Occipital lobe (tissue), 3 donors: ENCODE measurements at places on chromosomes 2 and 18. TPM values are rescaled to one million over a fixed set of nuclear protein-coding genes. Genes with fewer than 3 reads are reported as not detected.

ZNF407 gene
- total RNA-seq = 31.4 TPM

MFSD6 gene
- 45.1 TPM for total RNA-seq

UBR3 gene
- total RNA-seq = 135 TPM

FBXO48 gene
- total RNA-seq = 0.94 TPM

C2orf78 gene
- not detected for total RNA-seq

C1D gene
- 30.6 TPM for total RNA-seq

CPLX4 gene
- total RNA-seq = not detected

PROKR1 gene
- total RNA-seq = 2.0 TPM

LYPD6B gene
- 12.5 TPM for total RNA-seq

FAM237A gene
- not detected for total RNA-seq

SLC30A3 gene
- 0.47 TPM for total RNA-seq

ALPG gene
- not detected for total RNA-seq

SERTAD2 gene
- 8.7 TPM for total RNA-seq

DDX18 gene
- 77.4 TPM for total RNA-seq

UGT1A8 gene
- total RNA-seq = not detected

INHA gene
- not detected for total RNA-seq

EFR3B gene
- 47.1 TPM for total RNA-seq

FTCDNL1 gene
- total RNA-seq = 3.3 TPM

POU3F3 gene
- 274 TPM for total RNA-seq

TUBA4A gene
- total RNA-seq = 2.7 TPM

RGPD8 gene
- total RNA-seq = 39.3 TPM

LRATD1 gene
- 35.7 TPM for total RNA-seq

SLC66A2 gene
- 31.0 TPM for total RNA-seq

ECEL1 gene
- total RNA-seq = 1.2 TPM

RGPD3 gene
- 0.94 TPM for total RNA-seq
